Stimulated activated CD4-positive, alpha-beta T cell treated with anti-CD3 and anti-CD28 coated beads, Interleukin-1b, Interleukin-23, amount 100 ng/mL, for 4 hours (primary cell): ENCODE measurements at places on chromosomes 2 and 18.
A peak's percentile ranks its signal among the peaks of the same experiment; 100 is the strongest.

DNA sequence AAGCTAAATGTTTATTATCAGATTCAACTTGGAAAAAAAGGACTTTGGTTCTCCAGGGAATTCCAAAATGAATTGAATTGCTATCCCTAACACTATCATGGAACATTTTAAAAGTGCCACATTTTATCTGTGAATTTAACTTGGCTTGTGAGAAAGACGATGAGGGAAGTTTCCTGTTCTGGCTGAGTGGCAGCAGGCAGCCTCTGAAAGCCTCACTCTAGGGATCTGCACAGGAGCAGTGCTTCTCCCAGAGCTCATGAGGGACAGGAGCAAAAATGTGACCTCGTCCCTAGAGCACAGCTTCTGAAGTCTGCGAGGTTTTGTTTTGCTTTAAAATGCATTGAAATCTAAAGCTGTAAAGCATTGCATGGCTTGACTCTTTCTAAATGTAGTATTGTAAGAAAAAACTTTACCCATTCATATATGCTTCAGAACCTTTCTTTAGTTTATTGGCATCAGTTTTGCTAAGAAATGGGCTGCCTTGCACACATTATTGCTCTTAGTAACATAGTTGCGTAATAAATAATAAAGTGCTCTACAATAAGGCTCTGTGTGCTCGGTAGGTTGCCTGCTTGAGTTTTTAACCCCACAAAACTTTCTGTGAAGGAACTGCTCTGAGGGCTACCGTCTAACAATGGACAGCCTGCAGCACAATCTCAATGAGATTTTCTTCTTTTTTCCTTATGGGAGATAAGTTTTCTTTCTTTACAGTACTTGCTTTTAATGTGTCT, 136.2 kb upstream of the CDCA7 start:
- no peak for DNase-seq

- no peak for DNase-seq
Observed at GRCh38 chr18:48813833-48814489, 136.8 kb downstream of the SMAD7 start.

- DNase-seq = no peak
Observed at GRCh38 chr2:147688242-147688641, 156.6 kb upstream of the ACVR2A start.

- DNase-seq = no peak
Observed at GRCh38 chr2:128520791-128521190, 202.1 kb upstream of the HS6ST1 start.

GRCh38 chr2:40418614-40419363, 33.1 kb downstream of the SLC8A1 start:
- no peak for DNase-seq

GRCh38 chr2:121152861-121153260, 132.1 kb downstream of the TFCP2L1 start:
- no peak for DNase-seq

GRCh38 chr2:156429211-156429610, 7.0 kb upstream of the GPD2 start:
- no peak for DNase-seq

DNA sequence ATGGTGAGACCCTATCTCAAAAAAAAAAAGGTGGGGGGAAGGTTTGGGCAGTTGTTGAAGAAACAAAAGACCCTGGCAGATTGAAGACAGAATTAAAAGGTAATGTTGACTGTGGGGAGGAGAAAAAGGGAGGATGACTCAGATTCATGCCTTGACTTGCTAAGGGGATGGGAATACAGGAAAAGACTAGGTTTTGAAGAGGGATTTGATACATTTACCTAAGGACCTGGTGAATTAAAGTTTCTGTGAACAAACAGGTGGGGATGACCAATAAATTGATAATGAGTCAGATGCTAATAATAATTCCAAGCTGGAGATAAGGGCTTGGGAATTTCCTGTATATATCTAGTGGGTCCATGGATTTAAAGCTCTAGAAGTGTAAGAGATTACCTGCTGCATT, 27.6 kb downstream of the TTR start:
- no peak for DNase-seq

DNA sequence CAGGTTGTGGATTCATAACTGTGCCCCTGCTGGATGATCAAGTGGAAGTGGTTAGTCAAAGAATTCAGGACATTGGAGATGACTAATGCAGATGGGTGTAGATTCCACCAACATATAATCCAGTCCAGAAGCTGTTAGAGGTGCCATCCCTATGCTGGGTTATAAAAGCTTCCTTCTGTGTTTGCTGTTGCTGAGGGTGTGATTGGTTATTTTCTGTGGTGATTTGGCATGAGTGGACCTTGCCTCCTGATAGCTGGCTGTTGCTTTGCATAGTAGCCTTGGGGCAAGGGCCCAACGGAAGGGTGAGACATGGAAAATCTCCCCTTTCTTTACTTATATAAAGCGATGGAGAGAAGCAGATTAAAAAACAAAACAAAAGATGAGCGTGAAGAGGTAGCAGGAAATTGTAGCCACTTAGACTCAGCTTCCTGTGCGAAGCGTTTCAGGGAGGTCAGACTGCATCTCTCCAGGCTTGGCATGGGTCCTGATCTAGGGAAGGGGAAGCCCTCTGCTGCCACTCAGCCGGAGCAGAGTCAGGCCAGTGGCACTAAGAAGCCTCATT, 190.4 kb downstream of the FMNL2 start:
- DNase-seq = no peak

- DNase-seq = no peak
Observed at GRCh38 chr2:241068136-241068941, 33.7 kb downstream of the MTERF4 start.

- peak; percentile 62 for DNase-seq
Observed at GRCh38 chr2:130824492-130825061, 12.1 kb upstream of the ARHGEF4 start.

GRCh38 chr2:58769864-58770234, 528.7 kb upstream of the FANCL start:
- no peak for DNase-seq

- DNase-seq = no peak
Observed at GRCh38 chr2:28419443-28420270, 27.0 kb downstream of the FOSL2 start.

GRCh38 chr18:47882641-47883040, 47.8 kb downstream of the SMAD2 start:
- no peak for DNase-seq

- no peak for DNase-seq
Observed at GRCh38 chr18:31649978-31650719, 34.2 kb downstream of the B4GALT6 start.

DNA sequence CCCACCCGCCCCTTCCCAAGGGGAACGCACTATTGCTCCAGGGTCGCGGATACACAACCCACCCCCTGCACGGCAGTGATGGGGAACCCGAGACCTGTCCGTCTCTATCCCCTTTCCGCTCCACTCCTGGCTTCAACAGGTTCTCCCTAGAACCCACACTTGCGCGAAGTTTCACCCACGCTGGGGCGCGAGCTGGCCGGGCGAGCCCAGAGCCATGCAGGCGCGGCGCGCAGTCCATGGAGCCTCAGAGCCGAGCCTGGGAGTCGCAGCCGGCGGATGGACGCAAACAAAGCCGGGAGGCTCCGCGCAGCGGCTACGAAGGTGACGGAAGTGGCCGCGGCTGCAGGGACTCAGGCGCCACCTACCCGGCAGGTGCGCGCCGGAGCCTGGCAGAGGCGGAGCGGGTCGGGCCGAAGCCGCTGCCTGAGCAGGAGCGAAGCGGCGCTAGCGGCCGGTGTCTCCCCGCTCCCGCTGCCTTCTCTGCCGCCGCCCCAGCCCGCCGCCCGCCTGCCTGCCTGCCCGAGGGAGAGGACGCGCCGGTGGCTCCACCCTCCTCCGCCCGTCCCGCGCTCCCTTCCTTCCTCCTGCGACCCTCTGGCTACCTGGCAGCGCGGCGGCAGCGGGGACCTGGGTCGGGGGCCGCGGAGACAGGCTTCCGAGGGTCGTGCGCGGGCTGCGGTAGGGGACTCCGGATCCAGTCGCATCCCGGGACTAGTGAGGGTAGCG, 14.0 kb downstream of the ALPG start:
- no peak for DNase-seq

- DNase-seq = no peak
Observed at GRCh38 chr2:234628953-234629352, 132.1 kb upstream of the ARL4C start.

GRCh38 chr2:241592126-241592845, 33.7 kb downstream of the BOK start:
- no peak for DNase-seq

GRCh38 chr2:126825316-126825715, 73.4 kb upstream of the TEX51 start:
- DNase-seq = no peak

DNA sequence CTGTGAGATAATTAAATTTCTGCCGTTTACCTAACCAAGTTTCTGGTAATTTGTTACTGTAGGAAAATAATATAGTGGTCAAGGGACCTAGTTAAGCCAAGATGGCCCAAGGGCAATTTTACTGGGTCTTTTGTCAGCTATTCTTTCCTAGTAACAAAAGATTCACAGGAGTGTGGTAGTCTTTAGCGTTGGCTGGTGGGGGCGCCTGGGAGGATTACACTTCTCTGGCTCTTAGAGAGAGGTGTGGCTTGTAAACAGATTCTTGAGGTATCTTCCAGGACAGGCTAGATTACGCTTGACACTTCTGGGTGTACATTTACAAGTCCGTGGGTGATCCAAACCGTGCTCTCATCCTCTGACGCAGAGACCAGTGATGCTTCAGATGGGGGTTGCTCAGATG, 3.3 kb upstream of the ACOXL start:
- no peak for DNase-seq

DNA sequence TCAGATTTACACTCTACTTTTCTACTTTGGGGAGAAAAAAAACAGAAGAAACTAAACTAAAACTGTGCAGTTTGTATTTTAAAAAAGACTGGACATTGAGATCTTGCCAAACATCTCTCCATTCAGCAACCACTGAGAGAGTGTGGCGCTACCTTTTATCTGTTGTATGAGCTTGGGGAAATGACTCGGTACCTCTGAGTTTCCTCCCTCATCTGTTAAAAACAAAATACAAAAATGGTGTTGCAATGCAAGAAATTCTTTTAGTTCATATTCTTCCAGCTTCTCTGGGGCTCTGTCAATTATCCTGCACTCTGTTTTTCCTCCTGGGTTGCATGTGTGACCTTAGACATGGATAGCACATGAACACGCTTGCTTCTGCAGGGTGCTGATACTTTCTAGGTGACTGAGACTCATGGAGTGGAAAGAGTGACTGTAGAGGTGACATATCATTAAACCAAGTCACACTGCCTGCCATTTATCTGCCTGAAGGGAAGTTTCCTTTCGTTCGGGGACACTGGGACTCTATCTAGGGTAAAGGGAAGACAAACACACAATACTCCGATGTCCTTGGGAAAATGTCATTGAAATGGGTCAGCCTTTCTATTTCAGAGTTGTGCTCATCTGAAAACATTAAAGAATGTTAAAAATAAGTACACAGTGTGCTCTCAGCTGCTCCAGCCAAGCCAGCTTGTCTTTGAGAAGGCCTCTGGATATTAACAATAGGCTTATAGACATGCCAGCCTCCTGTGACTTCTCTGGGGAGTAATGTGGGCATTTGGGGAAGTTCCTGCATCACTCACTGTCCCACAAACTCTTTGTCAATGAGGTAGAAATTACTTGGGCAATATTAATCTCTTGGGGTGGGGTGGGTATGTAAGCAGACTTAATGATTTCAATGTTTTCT, 91.4 kb downstream of the TRIB2 start:
- no peak for DNase-seq

DNA sequence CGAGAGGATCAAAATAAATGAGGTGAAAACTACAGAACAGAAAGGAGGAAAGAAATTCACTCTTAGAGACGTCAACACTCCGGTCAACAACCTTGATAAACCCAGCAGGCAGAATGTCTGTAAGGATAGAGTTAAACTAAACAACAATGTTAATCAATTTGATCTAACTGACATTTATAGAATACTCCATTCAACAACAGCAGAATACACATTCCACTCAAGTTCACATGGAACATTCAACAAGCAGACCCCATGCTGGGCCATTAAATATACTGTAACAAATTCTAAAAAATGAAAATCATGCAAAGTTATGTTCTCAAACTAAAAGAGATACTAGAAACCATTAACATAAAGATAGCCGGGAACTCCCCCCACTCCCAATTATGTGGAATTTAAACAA, 41.8 kb downstream of the FAM210A start:
- no peak for DNase-seq

DNA sequence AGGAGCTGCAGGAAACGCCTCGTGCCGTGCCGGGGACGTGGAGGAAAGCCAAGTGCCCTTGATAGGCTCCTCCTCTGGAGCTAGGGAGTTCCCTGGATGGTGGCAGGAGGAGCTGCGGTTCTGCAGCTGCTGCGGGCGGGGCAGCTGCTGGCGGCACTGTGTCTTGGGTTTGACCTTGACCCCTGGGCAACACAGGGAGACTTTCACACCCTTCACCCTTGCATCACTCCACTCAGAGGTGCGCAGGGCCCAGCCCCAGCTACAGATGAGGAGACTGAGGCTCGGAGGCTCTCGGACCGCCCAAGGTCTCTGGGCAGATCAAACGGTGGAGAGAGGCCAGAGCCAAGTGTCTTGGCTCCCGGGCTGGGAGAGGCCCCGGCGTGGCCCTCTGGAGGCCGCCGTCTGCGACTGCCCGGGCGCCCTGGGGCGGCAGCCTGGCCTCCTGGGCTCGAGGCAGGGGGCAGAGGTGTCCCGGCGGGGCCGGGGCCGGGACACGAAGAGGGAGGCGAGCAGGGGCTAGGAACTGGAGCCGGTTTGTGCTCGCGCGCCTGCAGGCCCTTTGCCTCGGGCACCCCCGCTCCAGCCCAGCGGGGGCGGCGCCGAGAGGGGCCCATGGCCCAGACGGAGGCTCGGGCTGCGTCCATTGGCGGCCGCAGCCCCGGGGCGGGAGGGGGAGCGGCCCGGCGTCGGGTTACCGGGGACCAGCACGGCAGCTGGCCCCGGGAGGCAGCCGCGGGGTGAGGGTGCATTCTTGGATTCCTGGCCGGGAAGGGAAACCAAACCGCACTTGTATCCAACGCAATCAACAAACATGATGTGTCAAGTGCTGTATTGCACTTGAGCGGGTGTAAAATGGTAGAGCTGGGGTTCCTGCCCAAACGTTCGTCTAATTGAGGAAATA, 129.6 kb upstream of the SLC1A4 start:
- DNase-seq = no peak

DNA sequence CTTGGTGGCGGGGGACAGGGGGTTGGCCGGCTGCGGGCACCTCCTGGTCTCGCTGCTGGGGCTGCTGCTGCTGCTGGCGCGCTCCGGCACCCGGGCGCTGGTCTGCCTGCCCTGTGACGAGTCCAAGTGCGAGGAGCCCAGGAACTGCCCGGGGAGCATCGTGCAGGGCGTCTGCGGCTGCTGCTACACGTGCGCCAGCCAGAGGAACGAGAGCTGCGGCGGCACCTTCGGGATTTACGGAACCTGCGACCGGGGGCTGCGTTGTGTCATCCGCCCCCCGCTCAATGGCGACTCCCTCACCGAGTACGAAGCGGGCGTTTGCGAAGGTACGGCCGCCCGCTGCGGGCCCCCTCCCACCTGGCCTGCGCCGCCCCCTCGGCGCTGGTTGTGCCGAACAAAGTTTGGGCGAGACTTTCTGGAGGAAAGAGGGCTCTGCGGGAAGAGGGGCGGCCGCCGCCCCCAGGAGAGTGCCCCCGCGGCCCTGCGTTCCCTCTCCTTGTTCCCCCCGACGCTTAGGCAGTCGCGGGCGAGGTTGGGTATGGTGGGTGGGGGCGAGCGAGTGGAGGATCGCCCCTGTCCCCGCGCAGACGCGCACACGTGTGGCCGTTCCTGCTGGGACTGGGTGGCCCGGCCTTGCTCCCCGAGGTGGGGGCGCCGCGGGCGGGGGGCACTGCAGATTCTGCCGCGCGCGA, 866 bp downstream of the CRIM1 start:
- peak; percentile 26 for DNase-seq
